ENCODE measurements at places on chromosomes 12 and 14.

DNA sequence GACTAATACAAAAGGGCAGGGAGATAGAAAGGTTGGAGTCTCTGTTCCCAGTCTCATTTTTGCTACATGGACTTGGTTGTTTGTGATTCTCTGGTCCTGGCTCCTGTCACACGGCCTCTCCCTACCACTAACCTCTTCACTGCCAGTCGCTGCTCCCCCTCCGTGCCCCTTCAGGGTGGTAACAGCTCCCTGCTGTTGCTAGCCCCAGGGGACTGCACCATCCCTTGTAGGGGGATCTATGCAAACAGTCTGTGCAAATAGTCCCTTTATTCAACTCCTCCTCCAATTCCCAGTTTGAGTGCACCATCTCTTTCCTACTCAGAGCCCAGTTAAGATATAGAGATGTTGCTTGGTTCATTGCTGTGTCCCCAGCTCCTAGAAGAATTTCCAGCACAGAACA, 51.1 kb downstream of the CCDC60 start:
- DNase-seq: no peak

DNA sequence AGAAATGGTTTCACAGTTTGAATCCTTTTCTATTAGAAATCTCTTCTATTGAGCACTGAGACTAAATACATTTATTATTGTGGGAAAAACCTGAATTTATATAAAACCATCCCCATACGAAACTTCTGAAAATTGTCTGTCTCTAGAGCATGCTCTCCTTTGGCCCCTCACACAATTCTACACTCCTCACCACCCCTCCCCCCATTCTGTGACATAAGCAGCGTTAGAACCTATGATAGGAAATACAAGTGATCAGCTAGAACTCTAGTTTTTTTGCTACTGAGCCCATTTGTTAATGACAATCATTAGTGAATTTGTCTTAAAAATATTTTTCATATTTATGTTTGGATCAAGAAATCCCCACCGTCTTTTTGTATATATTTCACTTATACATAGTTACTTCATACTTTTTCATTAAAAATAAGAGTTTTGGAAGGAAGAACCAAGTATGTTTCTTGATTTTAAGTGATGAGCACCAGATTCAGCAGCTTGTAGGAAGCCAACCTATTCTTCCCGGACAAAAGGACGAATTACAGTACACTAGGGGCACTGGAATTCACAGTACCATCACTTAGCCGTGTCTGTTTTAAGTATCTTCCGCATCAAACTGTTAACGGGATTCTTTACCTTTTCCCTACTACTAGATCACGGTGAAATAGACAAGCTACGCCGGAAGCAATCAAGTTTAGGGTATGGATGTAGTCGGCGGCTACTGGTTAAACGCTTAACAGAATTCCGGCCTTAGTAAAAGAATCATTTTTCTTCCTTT, 724 bp downstream of the GTSF1 start:
- no peak for DNase-seq

- DNase-seq: no peak
These were observed 353.6 kb downstream of the TMEM121 start for GRCh38 chr14:105879867-105880561.

DNA sequence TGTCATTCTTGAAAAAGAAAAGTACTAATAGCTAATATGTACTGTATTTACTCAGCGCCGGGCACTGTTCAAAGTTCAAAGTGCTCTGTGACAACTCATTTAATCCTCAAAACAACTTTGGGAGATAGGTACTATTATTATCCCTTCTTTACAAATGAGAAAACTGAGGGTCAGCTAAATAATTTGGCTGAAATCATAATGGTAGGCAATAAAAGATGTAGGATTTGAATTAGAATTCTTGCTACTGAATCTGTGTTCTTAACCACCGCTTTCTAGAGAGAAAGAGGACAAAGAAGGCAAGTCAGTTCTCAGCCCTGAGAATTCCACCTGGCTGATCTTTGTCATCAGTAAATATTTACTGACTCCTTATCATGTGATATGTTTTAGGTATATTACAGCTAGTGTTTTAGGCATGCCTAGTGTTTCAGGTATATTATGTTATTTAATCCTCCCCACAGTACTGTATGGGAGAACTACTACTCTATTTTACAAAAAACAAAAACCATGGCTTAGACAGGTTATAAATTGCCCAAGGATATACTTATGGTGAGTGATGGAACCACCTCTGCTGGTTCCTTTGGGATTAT, 205.7 kb upstream of the GZMB start:
- DNase-seq: no peak

Measured in stimulated activated CD8-positive, alpha-beta memory T cell treated with anti-CD3 and anti-CD28 coated beads, Interleukin-4, amount 100 ng/mL, for 4 hours (primary cell).